ENCODE measurements at places on chromosomes 4 and X.

DNA sequence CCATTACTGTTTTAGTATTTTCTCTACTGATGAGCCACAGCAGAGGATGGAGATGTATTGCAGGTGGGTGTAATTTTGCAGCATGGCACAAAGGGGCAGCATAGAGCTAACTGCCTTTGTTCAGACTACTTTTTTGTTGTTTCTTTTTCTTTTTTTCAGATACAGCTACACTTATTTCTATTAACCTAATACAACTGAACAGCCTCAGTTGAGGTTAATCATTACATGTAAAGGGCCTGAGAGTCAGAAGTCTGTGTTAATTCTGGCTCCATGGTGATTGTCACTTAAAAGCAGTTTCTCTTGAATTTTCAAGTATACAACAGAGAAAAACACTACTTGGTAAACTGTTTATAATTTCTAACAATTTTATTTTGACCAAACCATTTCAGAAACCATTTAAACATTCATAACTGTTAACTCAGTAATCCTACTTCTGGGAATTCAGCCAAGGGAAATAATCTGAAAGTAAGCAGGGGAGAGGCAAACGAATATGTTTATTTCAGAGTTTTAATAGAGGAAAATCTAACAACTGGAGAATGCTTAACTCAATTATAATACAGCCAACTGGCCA is 13.9 kb upstream of the PPEF2 start:
- peak; percentile 34 for DNase-seq

DNA sequence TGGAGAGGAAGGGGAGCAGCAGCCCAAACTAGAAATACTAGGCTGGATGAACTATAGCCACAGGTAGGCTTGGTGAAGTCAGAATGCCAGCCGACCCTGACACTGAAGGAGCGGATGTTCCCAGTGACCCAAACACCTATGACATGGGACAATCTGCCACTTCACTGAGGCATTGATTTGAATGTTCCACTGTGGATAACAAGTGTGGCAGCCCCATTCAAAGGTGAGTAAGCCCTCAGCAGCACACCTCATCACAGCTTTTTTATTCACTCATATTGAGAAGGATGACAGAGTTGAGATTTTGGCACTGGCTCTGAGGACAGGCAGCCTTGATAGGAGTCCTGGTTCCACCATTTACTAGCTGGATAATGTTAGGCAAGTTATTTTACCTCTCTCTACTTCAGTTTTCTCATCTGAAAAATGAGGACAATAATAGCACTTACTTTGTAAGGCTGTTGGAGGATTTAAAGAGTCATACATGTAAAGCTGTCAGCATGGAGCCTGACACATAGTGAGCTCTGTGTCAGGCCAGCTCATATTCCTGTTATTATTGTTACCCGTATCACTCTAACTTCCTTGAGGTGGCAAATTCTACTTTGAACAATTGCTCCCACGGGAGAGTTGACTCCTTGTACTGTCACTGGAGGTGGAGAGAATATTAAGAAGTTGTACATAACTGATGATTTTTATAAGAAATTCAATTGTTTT is 114.6 kb downstream of the RASL11B start:
- DNase-seq: no peak

GRCh38 chrX:22323541-22323940 is 50.8 kb downstream of the CBLL2 start:
- DNase-seq: no peak

DNA sequence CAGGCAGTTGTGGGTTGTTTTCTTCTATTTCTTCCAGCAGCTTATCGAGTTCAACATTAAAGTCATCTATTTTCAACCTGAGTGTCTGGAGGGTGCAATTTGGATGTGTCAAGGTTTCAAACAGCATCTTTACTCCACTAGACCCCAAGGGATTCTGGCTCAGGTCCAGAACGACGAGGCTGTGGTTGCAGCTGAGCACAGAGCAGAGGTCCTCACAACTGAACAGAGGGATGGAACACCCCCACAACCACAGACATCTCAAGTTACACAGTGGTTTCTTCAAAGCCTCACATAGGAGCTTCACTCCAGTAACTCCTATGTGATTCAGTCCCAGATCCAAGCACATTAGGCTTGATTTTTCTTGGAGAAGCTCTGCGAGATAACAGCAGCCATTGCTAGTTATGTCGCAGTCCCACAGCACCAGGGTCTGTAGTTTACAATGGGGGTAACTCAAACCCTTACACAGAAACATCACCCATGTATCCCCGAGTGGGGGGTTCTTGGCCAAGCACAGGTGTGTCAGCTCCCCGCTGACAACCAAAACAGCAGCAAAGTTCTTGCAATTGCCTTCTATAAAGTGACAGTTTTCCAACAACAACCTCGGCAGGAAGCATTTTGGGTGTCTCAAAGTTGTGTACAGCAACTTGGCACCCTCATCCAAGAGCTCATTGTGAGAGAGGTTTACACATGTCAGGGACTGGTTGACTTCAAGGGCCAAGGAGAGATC is 2.8 kb downstream of the NLRP2B start:
- DNase-seq: no peak

DNA sequence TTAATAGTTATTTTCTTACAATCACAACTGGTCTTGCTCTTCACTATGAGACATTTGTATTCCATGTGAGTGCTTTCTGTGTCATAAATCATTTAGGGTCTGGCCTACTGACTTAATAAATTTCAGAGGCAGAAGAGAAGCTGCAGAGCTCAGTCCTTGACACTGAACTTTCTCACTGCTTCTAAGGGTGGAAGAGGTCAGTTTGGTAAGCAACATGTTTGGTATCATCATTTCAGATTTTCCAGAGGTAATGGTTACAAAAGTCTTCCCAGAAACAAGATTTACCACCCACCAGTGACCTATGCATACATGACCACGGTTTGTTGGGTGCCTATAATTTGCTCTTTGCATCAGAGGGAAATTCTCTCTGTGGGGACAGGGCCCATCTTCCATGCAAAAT is 148.6 kb downstream of the NR3C2 start:
- DNase-seq: no peak

- no peak for DNase-seq
Measured at GRCh38 chr4:52743444-52744019, 7.7 kb downstream of the ERVMER34-1 start.

DNA sequence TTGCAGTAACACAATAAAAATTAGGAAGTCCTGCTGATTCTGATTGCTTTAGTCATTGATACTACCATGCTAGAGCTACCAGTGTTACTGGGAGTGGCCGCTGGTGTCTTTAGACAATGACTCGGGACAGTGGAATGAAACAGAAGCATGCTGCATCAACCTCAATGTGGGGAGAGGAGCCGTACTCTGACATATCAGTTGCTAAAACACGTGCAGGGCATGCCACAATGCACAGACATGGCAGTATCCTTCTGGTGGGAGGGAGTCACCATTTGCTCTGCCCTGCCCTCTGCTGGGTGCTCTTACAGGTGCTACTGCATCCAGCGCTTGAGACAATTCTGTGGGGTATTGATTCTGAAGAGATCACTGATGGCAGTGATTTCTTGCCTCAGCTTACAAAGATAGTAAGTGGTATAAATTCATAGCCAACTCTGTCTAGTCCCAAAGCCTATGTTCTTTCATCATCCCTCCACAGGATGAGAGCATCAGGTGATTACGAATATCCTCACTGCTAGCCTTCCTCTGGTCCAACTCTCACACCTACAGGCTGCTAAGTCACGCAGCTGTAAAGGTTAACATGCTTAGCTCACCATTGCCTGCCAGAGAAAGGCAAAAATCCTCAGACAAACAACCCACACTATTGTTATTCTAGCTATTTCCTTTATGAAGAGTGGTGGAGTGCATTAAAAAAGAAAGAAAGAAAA is 43.7 kb downstream of the NSG1 start:
- DNase-seq: peak; percentile 53

DNA sequence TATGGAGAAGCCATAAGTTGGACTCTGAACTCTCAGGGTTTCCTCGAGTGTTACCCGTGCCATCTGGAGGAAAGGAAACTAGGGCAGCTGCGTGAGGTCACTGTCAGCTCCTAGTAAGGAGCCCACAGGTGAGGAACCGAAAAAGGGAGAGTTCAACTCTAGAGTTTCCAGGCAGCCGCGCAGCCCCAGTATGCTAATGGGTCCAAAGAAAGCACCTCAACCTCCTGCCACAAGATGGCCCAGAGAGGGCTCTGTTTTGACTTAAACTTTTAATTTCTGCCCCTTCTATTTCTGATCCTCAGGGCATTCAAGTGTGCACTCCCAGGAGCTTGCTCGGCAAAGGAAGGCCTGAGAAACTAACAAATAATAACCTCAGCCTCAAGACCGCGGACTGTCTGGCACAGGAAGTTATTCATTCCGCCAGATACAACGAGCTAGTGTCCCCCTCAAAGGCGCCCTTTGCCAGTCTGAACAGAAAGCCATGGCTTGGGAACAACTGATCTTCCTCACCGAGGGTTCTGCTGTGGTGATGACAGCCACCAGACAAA is 13.9 kb downstream of the SCARB2 start:
- DNase-seq: no peak

- DNase-seq: no peak
Measured at GRCh38 chr4:45713996-45714395, 409.9 kb downstream of the GABRG1 start.

- DNase-seq: peak; percentile 88
Measured at GRCh38 chr4:138919094-138919936, 96.3 kb upstream of the NOCT start.

DNA sequence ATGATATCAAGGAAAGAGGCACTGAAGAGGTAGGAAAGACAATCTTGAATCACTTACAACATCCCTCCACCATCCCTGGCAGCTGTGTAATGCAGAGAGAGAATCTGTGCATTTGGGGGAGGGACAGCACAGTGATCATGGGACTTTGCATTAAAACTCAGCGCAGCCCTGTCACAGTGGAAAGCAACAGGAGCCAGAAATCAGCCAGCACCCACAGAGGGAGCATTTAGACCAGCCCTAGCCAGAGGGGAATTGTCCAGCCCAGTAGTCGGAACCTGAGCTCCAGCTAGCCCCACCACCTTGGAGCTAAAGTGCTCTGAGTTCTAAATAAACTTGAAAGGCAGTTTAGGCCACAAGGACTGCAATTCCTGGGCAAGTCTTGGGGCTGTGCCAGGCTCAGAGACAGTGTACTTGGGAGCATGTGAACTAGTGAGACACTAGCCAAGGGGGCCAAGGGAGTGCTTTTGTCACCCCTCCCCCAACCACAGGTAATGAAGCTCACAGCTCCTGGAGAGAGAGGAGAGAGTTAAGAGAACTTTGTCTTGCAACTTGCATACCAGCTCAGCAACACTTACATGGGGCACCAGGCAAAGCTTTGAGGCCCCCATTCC is 83.9 kb upstream of the FAM241A start:
- no peak for DNase-seq

DNA sequence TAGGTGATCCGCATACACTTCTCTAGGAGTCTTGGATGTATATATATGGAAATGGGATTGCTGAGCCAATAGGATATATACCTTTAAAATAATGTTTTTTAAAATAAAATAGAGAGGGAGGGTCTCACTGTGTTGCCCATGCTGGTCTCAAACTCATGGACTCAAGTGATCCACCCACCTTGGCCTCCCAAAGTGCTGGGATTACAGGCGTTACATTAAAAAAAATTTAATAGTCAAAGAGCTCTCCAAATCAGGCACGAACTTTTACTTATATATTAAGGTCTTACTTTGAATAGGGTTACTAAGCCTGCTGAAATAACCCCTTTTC is 109.0 kb downstream of the GNL3L start:
- no peak for DNase-seq

Measured in NCI-H2081 (cell line).